ENCODE measurements at places on chromosomes 16 and 17.

GRCh38 chr17:38324141-38324697, 19.5 kb downstream of the GPR179 start:
- no peak for DNase-seq

DNA sequence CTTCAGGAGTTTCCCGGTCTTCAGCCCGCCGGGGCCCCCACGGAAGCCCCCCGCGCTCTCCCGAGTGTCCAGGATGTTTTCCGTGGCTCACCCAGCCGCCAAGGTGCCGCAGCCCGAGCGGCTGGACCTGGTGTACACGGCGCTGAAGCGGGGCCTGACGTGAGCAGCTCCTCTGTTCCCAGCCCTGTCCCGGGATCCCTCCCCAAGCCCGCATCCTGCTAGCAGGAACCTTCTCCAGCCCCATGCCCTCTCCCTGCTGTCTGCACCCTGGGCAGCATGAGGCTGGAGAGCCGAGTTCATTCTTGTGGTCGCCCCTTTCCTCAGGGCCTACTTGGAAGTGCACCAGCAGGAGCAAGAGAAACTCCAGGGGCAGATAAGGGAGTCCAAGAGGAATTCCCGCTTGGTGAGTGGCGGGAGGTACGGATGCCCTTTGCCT, 10.1 kb downstream of the RIPOR1 start:
- no peak for DNase-seq

DNA sequence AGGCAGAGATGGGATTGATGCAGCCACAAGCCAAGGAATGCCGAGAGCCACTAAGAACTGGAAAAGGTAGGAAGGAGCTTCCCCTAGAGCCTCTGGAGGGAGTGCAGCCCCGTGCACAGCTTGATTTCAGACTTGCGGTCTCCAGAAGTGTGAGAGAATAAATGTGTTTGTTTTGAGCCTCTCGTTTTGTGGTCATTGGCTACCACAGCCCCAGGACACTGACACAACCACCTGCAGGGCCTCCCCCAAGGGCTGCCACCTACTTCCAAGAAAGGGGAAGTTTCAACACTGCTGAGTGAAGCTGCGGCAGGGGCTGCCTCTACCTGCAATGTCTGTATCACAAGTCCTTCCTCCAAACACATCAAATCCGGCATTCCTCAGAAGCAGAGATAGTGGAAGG, 346.9 kb downstream of the C16orf95 start:
- no peak for DNase-seq

GRCh38 chr16:74104022-74104421, 192.6 kb upstream of the PSMD7 start:
- DNase-seq = no peak

- DNase-seq = no peak
Observed at GRCh38 chr17:48237456-48237855, 129.9 kb downstream of the SNX11 start.

DNA sequence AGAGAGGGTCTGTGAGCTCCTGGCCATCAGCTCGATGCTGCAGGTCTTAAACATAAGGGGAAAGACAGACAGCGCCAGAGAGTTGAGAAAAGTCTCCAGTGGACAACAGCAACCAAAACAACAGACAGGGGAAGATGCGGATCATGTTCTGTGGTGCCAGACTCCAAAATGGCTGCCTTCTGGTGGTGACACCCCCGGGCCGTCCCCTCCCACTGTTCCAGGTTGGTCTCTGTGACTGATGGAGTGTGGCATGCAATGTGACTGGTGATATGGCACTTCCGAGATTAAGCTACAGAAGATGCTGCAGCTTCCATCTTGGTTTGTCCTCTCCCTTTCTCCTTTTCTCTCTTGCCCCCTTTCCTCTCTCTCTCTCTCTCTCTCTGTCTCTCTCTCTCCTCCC, 40.4 kb upstream of the RBFOX3 start:
- no peak for DNase-seq

GRCh38 chr17:50586421-50587247, 26.1 kb downstream of the CACNA1G start:
- DNase-seq = no peak

DNA sequence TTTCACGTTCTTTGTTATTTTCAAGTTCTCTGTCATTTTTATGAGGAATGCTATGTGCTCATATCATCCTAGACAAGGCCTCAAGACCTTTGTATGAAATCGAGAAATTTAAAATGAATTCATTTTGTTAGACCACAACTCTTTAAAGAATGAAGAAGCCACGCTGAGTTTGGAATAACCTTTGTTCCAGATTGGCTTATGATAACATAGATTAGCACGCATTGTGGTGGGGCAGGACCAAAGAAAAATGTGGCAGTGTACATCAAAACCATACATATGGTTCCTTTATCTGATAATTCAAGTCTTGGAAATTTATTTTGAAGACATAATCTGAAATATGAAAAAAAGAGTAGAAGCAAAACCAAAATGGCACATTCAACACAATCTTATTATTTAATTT, 2.2 kb downstream of the HSD17B2 start:
- no peak for DNase-seq

GRCh38 chr17:63837962-63838600, 4.4 kb downstream of the SMARCD2 start:
- DNase-seq = no peak

- no peak for DNase-seq
Observed at GRCh38 chr16:78743556-78743955, 644.1 kb downstream of the WWOX start.

- no peak for DNase-seq
Observed at GRCh38 chr16:49849037-49849753, 6.7 kb downstream of the ZNF423 start.

- DNase-seq = no peak
Observed at GRCh38 chr17:67289181-67289876, 44.3 kb upstream of the HELZ start.

DNA sequence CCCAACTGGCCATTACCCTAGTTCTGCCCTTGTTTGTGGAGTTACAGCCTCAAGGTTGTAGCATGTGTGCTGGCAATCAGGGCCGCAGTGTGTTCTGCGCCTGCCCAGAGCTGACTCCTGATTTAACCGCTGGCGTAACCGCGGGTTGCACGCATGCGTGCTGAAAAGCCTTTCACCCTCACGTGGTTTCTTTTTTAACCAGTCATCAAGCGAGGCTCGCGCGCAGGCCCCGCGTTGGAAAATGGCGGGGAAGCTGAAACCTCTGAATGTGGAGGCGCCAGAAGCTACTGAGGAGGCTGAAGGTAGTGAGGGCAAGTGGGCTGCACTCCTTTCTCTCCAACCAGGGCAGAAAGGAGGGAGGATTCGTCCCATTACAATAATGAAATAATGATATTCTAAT, at the start of gene SYCE1L:
Gene SYCE1L (plus strand): TSS at position 198 of the 400 bp plus-strand sequence. CDS start 44 bp downstream, at position 242.
- no peak for DNase-seq

DNA sequence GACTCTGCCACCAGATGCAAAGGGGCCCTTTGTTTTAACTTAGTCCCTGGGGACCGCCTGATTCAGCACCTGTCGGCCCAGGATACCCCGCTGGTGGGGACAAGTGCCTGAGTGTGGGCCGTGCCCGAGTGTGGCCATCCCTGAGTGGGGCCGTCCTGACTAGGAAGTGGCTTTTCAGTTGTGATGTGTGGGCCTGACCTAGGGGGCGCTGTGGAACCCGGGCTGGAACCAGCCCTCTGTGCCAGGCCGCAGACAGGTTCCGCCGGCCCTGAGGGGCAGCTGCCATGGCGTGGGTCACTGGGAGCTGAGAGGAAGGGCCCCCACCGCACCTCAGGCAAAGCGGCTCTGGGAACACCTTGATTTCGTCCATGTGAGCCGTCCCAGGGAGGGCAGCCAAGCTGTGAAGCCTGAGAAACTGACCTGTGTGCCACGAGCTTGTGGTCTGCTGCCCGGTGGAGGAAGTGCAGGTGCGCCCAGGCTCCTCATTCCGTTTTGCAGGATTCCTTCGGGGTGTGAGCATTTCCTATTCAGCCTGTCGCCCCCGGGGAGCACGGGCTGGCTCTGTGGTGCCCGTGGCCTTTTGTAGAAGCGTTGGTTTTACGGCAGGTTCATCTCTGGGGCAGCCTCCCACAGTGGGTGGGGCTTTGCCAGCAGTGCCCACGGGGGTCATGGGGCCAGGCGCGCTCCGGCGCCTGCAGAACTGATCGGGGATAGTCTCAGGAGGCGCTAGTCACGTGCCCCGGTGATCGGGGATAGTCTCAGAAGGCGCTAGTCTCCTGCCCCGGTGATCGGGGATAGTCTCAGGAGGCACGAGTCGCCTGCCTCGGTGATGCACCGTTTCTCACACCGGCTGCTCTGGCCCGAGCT, 5.3 kb downstream of the RPL13 start:
- peak; percentile 66 for DNase-seq

GRCh38 chr17:80453998-80454556, 22.3 kb downstream of the NPTX1 start:
- DNase-seq = no peak

DNA sequence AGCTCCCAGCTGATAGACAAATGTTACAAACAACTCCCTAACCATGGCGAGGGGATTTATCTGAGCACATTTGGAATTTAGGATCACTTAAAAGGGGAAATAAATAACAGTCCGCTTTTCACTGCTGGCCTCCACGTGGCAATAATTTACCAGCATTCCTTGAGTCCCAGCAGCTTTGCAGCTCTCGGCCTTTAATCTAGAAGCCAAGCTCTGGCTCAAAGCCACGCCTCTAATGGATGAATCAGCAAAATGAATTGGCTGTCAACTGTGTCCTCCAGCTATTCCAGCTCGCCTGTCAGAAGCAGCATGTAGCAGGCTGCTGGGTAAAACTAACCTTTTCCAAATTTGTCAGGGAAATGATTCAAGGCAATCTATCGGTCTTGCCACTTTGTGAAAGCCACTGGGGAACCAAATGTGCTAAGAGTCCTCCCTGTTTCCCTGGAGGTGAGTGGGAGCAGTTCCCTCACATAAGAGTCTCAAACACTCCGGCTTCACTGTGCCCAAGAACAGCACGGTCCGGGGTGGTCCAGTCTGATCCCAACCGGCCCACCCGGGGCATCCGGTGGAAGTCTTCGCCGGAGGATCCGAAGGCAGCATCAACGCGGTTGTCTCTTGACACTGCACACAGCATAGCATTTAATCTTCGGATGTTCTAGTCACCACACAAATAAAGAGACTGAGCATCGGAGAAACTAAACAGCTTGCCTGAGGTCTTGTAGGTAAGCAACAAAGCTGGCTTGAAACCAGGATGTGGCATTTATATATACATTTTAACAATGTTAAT, 143.3 kb downstream of the PARN start:
- DNase-seq = no peak

DNA sequence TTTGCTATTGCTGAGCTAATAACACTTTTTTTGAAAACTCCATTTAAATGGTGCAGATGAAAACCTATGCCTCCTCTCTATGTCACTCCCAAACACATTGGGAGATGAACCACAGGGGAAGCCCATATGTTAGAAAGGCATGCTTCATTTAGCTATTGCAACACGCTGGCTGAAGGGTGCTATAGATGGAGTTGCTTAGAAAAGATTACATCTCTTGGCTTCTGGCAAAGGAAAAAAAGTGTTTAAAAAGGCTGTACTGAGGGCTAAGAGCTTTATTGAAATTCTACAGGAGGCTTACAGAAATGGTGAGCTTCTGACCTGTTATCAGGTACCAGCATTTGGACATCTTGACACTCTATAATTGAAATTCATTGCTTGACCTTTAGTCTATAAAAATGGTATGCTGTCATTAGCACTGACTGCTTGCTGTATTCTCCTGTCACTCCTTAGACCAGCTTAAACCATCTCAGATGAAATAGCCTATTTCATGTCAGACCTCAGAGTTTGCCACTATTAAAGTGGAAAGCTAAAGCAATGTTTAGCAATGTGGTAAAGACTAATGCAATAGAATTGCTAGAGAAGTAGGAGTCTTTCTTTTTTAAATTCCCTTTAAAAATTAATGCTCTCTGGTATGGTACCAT, 503.9 kb downstream of the CDH11 start:
- DNase-seq = no peak

- DNase-seq = no peak
Observed at GRCh38 chr17:36627101-36627500, 25.7 kb downstream of the MRM1 start.

GRCh38 chr16:89099905-89100304, 6.3 kb downstream of the ACSF3 start:
- DNase-seq = no peak

DNA sequence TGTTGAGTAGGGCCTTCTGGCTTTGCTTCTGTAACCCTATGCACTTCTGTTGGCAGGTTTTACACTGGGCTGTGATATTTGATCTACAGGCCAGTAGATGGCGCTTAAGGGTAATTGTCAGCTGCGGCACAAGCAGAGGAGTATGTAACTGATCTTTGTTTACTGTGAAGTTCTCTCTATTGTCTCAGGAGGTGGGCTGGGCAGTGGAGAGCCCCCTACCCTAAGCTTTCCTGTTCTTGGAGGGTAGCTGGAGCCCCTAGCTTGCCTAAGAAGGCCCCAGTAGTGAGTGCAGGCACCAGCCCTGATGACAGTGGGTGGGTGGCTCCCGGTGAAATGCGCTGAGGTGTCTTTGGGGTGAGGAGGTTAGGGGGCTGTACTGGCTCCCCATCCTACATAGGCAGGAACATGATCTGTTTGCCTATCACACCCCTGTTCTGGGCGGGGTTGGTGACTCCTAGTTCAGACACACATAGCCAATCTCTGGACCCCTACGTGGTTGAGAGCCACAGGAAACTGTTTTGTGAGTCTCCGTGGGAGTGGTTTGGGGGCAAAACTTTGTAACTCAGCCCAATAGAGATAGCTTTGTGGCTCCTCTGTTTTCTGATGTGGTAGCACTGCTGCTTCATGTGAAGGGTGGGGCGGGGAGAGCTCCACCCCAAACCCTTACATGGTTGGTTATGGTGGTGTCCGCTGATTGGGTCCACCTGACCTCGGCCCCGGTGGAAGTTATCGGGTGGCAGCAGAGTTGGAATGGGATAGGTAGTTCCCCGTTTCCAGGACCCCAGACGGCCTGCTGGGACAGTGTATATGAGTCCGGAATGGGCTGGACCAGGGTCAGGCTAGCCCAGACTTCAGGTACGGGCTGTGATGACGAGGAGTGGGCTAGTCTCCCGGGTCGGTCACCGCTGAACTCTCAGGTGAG, 60.4 kb downstream of the SLFN11 start:
- DNase-seq = peak; percentile 33

DNA sequence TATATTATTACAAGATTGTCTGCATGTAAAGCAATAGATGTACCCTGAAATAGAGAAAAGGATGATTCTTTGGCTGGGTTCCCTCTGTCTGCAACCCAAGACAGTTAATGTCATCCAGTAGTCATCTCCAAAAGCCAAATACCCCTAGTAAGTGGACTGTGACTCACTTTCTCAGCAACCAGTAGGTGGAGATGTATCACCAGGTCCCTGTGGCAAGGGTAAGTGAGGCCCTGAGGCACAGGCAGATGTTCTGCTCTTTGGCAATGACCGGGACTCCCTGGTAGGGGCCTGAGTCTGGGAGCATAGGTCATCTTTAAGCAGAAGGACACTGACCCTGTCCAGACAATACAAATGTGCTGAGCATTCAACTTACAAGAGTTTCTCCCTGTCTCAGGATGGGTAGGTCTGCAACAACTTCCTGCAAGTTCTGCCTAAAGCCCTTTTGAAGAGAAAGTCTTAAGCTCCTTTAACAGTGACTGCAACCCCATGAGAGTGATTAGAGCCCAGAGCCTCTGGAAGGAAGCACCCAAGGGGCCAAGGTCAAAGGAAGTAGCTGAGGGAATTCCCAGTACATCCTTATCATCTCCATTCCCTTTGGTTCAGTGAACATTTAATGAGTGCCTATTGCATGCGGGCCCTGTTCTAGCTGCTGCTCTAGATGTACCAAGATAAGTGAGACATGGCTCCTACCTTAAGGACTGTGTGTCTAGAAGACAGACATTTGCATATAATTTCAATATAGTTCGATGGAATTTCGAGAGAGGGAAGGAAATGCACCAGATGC, 31.9 kb downstream of the PMP22 start:
- DNase-seq = no peak
